MM.1S (cell line): ENCODE measurements at places on chromosomes 11 and 22.

GRCh38 chr11:119591836-119592310, 137.1 kb downstream of the NECTIN1 start:
- no peak for DNase-seq
- no peak overlapping the region for H3K4me3 ChIP-seq
- no peak overlapping the region for H3K27ac ChIP-seq
- H3K27me3 ChIP-seq = 0 out of 2 replicates have a peak, but pooled peaks cover 2% of the 10 kb centered on the region
- H3K36me3 ChIP-seq = no peaks in the 10 kb centered on the region
- no peaks in the 10 kb centered on the region for H3K4me1 ChIP-seq

DNA sequence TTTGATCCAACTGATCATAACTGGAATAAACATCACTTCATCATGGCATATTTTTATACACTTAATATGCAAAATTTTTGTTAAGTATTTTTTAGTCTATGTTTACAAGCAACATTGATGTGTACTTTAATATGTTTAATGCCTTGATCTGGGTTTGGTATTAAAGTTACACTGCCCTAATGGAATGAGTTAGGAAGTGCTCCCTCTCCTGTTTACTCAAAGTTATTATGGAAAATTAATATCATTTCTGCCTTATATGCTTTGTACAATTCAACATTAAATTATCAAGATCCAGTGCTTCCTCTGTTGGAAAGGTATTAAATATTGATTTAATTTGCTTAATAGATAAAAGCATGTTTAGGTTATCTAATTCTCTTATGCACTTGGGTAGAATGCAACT, 927.3 kb upstream of the RAG2 start:
- H3K27me3 ChIP-seq = no peaks in the 10 kb centered on the region
- no peak for DNase-seq
- no peak overlapping the region for H3K4me3 ChIP-seq
- no peaks in the 10 kb centered on the region for H3K4me1 ChIP-seq
- no peaks in the 10 kb centered on the region for H3K36me3 ChIP-seq
- H3K27ac ChIP-seq = no peak overlapping the region

DNA sequence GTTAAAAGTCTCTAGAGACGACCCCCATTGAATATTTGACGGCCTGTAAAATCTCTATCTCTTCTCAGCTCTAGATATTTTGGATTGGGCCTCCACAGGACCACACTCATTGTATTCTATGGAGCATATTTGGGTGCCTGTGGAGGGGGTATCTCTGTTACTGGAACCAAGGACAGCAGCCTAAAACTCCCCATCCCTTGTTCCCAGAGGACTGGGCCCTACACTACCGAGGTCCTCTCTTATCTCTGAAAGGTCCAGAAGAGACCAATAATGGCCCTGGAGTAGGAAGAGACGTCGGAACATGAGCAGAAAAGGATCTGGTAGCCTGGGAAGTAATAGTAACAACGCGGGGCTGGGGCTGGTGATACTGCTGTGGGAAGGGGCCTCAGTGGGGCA, 542 bp downstream of the HPS4 start:
- no peaks in the 10 kb centered on the region for H3K27me3 ChIP-seq
- peak overlapping the region; percentile 68 for H3K27ac ChIP-seq
- H3K36me3 ChIP-seq = no peaks in the 10 kb centered on the region
- peaks cover 51% of the 10 kb centered on the region for H3K4me1 ChIP-seq
- DNase-seq = no peak
- H3K4me3 ChIP-seq = peak overlapping the region; percentile 86

- no peak for DNase-seq
- H3K4me3 ChIP-seq = no peak overlapping the region
- no peaks in the 10 kb centered on the region for H3K27me3 ChIP-seq
- H3K4me1 ChIP-seq = no peaks in the 10 kb centered on the region
These were observed 82.0 kb downstream of the KIRREL3 start for GRCh38 chr11:126918556-126918955.

DNA sequence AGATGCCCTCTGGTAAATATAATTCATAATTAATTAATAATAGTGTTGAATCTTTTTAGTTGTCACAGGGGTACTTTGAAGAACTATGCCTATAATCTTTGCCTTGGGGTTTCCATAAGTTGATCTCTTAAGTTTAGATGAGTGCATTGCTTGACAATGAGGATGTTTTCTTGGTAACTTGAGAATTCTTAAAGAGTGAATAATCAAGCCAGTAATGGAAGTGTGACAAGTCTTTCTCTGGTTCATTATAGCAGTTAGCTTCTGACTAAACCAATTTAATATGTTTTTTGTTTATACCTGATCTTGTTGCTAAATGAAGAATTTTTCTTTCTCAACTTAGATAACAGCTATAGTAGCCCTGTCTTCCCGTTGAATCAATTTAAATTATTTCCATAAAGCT, 46.2 kb downstream of the ATXN10 start:
- no peak overlapping the region for H3K4me3 ChIP-seq
- H3K27ac ChIP-seq = no peak overlapping the region
- DNase-seq = no peak
- no peaks in the 10 kb centered on the region for H3K27me3 ChIP-seq
- H3K36me3 ChIP-seq = peaks cover 3% of the 10 kb centered on the region; the same call in 1 of the 2 replicates
- no peaks in the 10 kb centered on the region for H3K4me1 ChIP-seq

- peak; percentile 78 for DNase-seq
- H3K27me3 ChIP-seq = no peaks in the 10 kb centered on the region
- no peak overlapping the region for H3K4me3 ChIP-seq
- H3K27ac ChIP-seq = no peak overlapping the region
These were observed 11.0 kb upstream of the MS4A6A start for GRCh38 chr11:60193687-60194433.

DNA sequence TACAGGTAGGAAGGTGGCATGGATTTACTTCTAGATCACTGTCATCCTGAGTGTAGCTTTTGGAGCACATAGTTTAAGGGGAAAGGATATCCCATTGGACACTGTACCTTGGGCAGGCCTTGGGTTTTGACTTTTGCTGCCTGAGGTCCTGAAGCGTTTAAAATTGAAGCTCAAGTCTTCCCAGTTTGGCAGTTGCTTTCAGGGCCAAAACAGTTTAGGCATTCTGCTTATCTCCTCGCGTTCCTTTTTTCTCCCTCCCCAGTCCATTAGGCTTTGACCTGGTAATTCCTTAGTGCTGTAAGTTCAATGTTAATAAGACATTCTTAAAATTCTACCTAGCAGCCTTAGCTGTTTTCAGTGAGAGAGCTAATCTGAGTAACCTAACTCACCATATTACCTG, 35.7 kb downstream of the CSTF3 start:
- H3K27me3 ChIP-seq = no peaks in the 10 kb centered on the region
- H3K4me1 ChIP-seq = no peaks in the 10 kb centered on the region
- H3K4me3 ChIP-seq = no peak overlapping the region
- no peak for DNase-seq
- no peak overlapping the region for H3K27ac ChIP-seq

DNA sequence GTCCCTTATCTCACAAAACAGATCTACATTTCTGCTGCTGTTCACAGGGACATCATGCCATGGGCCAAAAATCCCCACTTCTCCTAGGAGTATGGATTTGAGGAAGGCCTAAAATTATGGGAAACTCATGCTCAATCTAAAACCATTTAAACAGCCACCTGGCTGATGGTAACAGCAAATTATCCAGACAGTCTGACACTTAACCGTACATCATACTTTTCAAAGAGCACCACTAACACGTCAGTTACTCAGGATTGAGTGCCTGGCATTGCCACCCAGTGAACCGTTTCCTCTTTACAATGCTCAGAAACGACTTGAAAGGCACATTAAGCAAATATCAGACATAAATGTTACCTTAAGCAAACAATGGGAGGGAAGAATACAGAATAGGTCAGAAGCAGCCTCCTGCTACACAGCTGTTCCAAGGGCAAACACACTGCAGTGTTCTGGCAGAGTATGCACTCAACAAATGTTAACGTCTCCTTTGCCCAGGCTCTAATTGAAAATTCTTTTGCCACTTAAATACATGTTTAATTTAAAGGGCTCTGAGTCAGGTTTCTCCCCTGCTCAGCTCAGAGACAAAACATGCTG, 18.8 kb upstream of the SLC36A4 start:
- H3K4me1 ChIP-seq = no peaks in the 10 kb centered on the region
- H3K36me3 ChIP-seq = no peaks in the 10 kb centered on the region
- H3K27ac ChIP-seq = no peak overlapping the region
- no peak overlapping the region for H3K4me3 ChIP-seq
- H3K27me3 ChIP-seq = no peaks in the 10 kb centered on the region
